Upper lobe of right lung (tissue), 1 donor: ENCODE measurements at places on chromosomes 2 and 18.
A peak's percentile ranks its signal among the peaks of the same experiment; 100 is the strongest.

- no peaks in the 10 kb centered on the region for H3K4me1 ChIP-seq
- no peaks in the 10 kb centered on the region for H3K36me3 ChIP-seq
- no peak for DNase-seq
- H3K4me3 ChIP-seq, result no peak overlapping the region
- no peak overlapping the region for H3K27ac ChIP-seq
- H3K27me3 ChIP-seq, result peaks cover 15% of the 10 kb centered on the region
These were observed 471.1 kb upstream of the MEX3C start for GRCh38 chr18:51668607-51669006.

GRCh38 chr2:26396734-26397298 is 4.9 kb upstream of the DRC1 start:
- peaks cover 8% of the 10 kb centered on the region for H3K36me3 ChIP-seq
- no peak for DNase-seq
- no peak overlapping the region for H3K27ac ChIP-seq
- peaks cover 4% of the 10 kb centered on the region for H3K27me3 ChIP-seq

DNA sequence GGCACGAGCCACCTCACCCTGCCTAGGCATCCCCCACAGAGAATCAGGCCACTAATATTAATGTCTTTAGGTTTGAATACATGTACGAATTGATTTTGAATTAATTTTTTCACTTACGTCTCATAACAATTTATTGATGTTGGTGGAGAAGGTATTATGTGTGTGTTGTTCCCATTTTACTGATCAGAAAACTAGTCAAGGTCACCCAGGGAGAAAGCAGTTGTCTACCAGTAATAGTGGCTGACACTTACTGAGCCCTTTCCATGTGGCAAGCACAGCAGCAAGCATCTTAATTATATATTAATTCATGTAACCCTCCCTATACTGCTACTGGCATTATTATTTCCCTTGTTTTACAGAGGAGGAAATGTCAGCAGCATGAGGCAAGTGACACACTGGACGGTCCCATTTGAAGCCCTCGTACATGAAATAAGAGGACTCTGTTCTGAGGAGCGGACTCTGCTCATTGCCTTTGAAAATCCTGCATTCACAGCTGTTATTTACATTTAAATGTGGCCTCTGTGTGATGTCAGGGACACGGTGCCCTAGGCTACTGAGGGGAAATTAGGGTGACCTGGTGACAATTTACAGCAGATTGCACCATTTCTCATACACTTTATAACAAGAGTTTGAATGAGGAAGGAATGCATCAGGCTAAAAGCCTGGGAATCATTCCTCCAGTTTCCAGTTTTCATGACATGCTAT is 30.9 kb upstream of the KCNE4 start:
- H3K36me3 ChIP-seq, result no peaks in the 10 kb centered on the region
- DNase-seq, result no peak
- H3K4me3 ChIP-seq, result no peak overlapping the region
- no peaks in the 10 kb centered on the region for H3K4me1 ChIP-seq
- H3K27me3 ChIP-seq, result no peaks in the 10 kb centered on the region

DNA sequence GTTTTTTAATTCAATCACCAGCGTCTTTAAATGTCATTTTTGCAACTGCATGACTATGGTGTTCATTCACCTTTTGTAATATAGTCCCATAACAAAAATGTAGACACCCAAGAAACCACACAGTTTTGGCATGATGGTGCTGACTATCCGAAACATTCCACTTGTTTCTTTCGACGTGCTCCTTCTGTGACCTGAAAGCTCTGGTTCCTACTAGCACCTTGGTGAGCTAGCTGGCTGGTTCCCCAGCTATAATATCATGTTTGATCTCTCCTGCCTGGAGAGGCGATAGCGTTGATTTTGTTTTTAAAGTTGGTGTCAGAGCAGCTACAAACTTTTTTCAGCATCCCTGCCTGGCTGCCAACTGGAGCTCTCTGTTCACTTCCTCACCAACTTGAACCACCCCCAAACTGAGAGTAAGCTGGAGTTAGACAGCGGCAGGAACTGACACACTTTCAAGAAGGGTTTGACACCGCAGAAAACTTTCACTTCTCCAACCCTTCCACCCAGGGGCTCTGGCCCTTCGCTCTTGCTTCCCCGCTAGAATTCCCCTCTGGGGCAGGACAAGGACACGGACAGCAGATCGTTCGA is 1.1 kb downstream of the ATAD2B start:
- H3K27ac ChIP-seq, result peak overlapping the region; percentile 94
- H3K4me3 ChIP-seq, result peak overlapping the region; percentile 92
- no peaks in the 10 kb centered on the region for H3K36me3 ChIP-seq
- peaks cover 18% of the 10 kb centered on the region for H3K4me1 ChIP-seq

GRCh38 chr2:42764096-42764495 is at the start of gene OXER1:
TSS of gene OXER1 (minus strand) at chr2:42764135. CDS start at chr2:42764062, 73 bp downstream.
- H3K27me3 ChIP-seq, result no peaks in the 10 kb centered on the region
- H3K4me1 ChIP-seq, result no peaks in the 10 kb centered on the region
- H3K27ac ChIP-seq, result no peak within 1 kb of the TSS
- DNase-seq, result no peak
- H3K4me3 ChIP-seq, result no peak within 1 kb of the TSS
- H3K36me3 ChIP-seq, result no peaks in the 10 kb centered on the region

DNA sequence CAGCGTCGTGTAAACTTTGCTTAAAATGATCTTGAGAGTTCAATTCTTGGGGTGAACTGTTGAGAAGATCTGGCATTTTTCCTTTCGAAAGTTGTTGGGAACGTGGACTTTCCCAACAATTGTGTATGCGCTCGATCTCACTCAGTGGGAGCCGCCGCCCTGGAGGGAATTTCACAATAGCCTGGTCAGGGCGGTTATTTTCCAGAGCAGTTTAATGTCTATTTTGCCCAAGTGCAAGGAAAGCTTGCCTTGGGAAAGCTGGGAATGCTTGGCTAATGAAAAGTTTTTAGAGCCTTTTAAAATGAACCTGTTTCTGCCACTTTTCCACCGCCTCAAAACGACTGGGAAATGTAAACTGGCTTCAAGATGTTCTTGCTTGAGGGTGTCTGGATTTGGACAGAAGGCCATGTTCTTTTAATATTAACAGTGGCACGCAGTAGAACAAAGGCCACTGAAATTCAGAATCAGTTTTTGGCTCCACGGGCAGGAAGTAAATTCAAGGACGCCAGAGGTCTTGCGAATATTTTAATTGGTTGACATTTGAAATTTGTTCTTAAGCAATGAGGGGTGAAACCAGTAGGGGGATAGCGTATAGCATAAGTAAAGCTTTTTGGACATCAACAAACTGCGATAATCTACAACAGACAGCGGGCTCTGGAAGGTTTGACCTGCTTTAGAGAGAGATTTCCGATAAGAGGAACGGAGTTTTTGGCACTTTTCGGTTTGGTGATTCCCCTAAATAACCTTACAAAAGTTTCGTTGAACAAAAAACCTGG is 1.2 kb downstream of the CFLAR start:
- no peak for DNase-seq
- no peaks in the 10 kb centered on the region for H3K36me3 ChIP-seq
- no peaks in the 10 kb centered on the region for H3K27me3 ChIP-seq
- H3K4me1 ChIP-seq, result peaks cover 27% of the 10 kb centered on the region
- H3K4me3 ChIP-seq, result peak overlapping the region; percentile 83
- H3K27ac ChIP-seq, result peak overlapping the region; percentile 100

GRCh38 chr2:68643011-68643873 is at the start of gene PROKR1:
TSS of gene PROKR1 (plus strand) at chr2:68643579. CDS start at chr2:68645822, 2,243 bp downstream.
- peaks cover 46% of the 10 kb centered on the region for H3K27me3 ChIP-seq
- peak; percentile 77 for DNase-seq
- no peaks in the 10 kb centered on the region for H3K36me3 ChIP-seq
- peaks cover 10% of the 10 kb centered on the region for H3K4me1 ChIP-seq
- peak within 1 kb of the TSS; percentile 53 for H3K4me3 ChIP-seq

DNA sequence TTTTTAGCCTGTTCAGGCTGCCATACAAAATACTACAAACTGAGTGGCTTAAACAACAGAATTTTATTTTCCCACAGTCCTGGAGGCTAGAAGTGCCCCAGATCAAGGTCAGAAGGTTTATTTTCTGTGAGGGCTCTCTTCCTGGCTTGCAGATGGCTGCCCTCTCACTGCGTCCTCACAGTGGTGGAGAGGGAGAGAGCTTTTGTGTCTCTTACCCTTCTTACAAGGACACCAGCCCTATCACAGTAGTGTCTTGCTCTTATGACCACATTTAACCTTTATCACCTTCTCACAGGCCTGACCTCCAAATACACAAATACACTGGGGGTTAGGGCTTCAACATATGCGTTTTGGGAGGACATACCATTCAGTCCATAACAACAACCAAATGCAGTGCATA is 11.7 kb downstream of the WDR7 start:
- no peak overlapping the region for H3K27ac ChIP-seq
- H3K4me3 ChIP-seq, result no peak overlapping the region
- H3K4me1 ChIP-seq, result no peaks in the 10 kb centered on the region
- H3K27me3 ChIP-seq, result no peaks in the 10 kb centered on the region

DNA sequence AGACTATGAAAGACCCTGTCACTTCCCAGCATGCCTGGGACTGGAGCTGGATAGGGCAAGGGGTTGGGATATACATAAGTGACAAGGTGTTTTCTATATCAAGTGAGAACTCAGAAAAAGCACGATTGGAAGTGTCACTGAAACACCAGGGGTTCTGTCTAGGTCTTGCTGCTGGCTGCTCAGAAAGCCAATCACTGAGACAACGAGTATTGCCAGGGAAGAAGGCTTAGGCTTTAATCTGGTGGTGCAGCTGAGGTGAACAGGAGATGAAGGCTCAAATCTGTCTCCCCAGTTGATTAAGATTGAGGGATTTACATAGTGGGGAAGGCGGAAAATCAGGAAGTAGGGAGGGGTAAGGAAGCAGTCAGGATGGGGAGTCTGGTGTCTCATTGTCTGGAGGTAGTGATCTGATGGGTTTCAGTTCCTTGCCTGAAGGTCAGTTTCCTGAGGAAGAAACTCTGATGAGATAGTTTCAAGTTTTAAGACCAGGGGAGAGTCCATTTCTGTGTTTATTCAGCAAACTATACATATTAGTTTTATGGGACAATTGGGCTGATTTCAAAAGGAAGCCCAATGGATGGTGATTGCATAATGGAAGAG is 3.5 kb upstream of the C2orf74 start:
- no peak overlapping the region for H3K27ac ChIP-seq
- H3K4me1 ChIP-seq, result no peaks in the 10 kb centered on the region
- DNase-seq, result no peak
- H3K36me3 ChIP-seq, result peaks cover 10% of the 10 kb centered on the region

- no peaks in the 10 kb centered on the region for H3K27me3 ChIP-seq
- H3K4me3 ChIP-seq, result no peak overlapping the region
- H3K4me1 ChIP-seq, result no peaks in the 10 kb centered on the region
- no peak overlapping the region for H3K27ac ChIP-seq
These were observed 12.1 kb upstream of the LCT start for GRCh38 chr2:135849087-135849486.

- DNase-seq, result no peak
- H3K27me3 ChIP-seq, result no peaks in the 10 kb centered on the region
- H3K4me1 ChIP-seq, result no peaks in the 10 kb centered on the region
- H3K36me3 ChIP-seq, result no peaks in the 10 kb centered on the region
These were observed 17.2 kb downstream of the LTBP1 start for GRCh38 chr2:32963941-32964340.
